Pulmonary artery endothelial cell (primary cell): ENCODE measurements at places on chromosomes 16 and 17.

DNA sequence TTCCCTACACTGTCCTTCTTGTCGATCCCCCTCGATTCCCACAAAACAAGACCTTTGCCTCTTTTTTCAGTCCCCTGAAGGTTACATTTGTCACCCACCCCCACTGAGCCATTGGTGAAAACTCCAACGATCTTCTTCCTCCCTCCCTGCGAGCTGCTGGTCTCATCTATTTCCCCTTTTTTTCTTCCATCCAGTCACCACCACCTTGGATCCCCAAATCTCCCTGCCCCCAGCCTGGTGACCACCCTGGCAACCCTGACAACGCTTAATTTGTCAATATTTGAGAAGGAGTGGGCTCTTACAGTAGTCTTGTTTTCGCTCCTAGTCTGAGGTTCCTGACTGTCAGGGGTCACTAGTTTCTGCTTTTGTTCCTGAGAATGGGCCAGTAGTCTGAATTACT lies 62.9 kb downstream of the SMPD3 start:
- DNase-seq, result no peak

GRCh38 chr16:46828943-46829342 lies 2.0 kb downstream of the C16orf87 start:
- no peak for DNase-seq

GRCh38 chr16:15988268-15989013 lies 39.0 kb downstream of the ABCC1 start:
- DNase-seq, result no peak

- DNase-seq, result no peak
Measured at GRCh38 chr17:81526662-81527571, 1.3 kb upstream of the FSCN2 start.

DNA sequence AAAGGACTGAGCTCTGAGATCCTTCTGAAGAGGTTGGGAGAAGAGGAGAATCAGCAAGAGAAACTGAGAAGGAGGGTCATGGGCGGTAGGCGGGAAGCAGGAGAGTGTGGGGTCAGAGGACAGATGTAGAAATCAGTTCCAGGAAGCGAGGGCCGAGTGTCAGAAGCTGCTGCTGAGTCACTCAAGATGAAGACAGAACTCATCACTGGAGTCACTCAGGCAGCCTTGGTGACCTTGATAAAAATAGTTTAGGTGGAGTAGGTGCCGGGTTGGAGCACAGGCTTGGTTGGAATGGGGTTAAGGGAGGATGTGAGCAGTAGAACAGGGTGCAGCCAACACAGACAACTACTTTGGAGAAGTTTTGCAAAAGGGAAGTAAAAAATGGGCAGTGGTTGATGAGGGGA lies 6.1 kb upstream of the ITGAM start:
- no peak for DNase-seq

DNA sequence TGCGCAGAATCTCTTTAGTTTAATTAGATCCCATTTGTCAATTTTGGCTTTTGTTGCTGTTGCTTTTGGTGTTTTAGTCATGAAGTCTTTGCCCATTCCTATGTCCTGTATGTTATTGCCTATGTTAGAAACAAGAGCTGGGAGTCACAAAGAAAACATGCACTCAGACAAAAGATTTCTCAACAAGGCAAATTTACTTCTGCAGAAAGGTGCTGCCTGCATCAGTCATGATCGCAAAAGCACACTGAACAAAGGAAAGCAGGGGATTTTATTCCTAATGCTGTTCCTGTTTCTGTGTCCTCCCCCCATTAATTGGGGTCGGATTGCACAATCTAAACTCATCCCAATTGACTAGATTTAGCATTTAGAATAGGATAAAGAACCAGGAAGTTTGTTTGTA lies 55.9 kb downstream of the ATF7IP2 start:
- DNase-seq, result no peak

GRCh38 chr16:10318798-10319500 lies 66.9 kb upstream of the ATF7IP2 start:
- DNase-seq, result no peak

DNA sequence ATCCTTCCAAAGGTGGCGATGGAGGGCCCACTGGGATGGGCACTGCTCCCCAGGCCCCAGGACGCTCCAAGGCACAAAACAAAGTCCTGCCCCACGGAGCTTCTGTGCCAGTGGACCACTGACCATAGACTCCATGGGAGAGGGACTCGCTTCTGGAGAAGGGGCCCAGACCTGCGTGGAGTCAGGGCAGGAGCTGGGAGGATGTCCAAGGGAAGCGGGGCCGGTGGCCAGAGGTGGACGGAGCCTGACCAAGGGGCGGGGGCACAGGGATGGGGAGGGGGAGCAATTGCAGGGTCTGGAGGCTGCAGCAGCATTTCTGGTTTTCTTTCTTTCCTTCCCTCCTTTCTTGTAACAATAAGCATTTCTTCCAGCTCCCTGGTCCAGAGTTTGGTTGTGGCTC lies 14.1 kb downstream of the KCNJ12 start:
- DNase-seq, result no peak
